ENCODE measurements at places on chromosomes 7 and 10. TPM values are rescaled to one million over a fixed set of nuclear protein-coding genes. Genes with fewer than 3 reads are reported as not detected.

Gene NDUFA5
- 81.5 TPM for total RNA-seq

- DNase-seq = no peak
Measured at GRCh38 chr7:16661924-16662323, 15.9 kb downstream of the BZW2 start.

DNA sequence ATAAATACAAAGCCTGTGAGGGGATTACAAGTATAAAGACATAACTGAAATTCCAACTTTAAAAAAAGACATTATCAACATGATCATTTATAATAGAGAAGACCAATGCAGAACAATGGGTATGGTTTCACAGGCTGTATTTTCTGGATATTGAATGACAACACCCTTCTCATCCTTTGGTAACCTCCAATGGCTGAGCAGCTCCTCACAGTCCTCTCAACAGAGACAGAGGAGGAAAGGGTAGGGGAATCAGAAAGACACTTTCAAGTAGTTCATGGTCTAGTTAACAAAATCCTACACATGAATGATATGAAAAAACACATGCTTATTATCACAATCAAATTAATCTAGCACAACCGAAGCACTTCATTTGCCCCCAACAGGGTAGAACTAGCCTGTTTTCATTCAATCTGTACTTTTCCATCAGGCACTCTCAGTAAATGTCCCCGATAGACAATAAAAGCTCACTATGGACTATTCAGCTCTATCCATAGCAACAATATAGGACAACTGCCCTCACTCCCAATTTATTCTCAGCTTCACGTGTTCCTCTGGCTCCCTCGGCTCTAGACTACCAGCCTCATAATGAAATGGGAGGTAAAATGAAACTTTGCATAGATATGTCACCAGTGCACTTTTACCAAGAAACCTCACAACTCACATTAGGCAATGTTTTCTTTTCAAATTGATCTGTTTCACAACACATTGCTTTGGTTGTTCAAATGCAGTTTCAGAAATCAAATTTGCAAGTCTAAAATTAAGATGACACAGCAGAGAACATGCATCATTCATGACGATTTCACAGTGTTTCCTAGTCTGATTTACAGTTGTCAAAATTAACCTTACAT lies 211.4 kb downstream of the THSD7A start:
- no peak for DNase-seq

GRCh38 chr7:66558660-66559465 lies 69.8 kb upstream of the KCTD7 start:
- DNase-seq = no peak

Gene KAZALD1
- 3.4 TPM for total RNA-seq

DNA sequence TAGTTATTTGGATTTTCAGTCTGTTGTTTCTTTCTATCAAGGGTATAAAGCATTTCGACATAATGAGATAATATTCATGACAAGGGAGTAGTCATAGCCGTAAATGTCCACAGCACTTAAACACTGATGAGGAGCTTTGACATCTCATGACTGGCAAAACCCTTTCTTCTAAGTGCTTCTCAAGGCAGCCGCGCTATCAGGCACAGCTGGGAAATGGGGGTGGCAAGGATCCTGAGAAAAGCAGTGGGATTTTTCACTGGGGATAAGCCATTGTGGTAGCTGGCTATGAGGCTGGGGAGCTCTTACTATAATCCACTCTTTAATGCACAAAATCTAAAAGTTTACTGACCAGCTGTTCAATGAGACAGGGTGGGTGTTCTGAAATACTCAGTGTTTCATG lies 493.2 kb upstream of the KLF6 start:
- no peak for DNase-seq

- DNase-seq = no peak
Measured at GRCh38 chr10:110009736-110010475, 2.1 kb downstream of the ADD3 start.

GRCh38 chr10:115980470-115980869 lies 292.5 kb downstream of the GFRA1 start:
- no peak for DNase-seq

Gene TCAF2
- total RNA-seq = 14.3 TPM

DNA sequence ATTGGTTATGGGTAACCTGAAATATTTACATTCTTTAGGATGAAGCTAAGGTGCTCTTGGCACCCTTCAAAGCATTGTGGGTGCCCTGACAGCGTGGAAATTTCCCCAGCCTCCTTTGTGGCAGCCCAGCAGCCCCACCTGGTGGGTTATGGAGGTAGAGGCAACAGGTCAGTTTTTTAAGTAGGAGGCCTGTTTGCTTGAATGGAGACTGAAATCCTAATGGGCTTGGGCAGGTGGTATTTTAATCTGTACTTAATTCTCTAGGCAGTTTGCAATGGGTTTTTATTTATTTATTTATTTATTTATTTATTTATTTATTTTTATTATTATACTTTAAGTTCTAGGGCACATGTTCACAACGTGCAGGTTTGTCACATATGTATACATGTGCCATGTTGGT lies 139.4 kb downstream of the EPC1 start:
- DNase-seq = no peak

DNA sequence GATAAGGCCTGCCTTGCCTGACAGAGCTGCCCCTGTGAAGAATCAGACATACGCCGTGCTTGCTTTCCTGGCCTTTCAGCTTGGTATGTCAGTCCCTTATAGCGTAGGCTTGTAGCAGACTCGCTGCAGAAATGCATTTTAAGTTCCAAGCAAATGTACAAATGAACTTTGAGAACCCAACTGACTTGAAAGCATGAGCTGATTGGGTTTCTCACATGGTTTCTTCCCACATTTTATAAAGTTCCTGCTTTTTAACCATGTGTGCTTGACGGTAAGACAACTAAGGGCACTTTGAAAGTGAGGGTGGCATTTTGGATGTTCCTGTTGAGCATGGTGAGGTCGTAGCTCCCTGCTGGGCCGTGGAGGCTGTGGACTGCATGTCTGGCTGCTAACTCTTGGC lies 62.6 kb downstream of the CCNY start:
- no peak for DNase-seq

Gene UNCX
- total RNA-seq = not detected

DNA sequence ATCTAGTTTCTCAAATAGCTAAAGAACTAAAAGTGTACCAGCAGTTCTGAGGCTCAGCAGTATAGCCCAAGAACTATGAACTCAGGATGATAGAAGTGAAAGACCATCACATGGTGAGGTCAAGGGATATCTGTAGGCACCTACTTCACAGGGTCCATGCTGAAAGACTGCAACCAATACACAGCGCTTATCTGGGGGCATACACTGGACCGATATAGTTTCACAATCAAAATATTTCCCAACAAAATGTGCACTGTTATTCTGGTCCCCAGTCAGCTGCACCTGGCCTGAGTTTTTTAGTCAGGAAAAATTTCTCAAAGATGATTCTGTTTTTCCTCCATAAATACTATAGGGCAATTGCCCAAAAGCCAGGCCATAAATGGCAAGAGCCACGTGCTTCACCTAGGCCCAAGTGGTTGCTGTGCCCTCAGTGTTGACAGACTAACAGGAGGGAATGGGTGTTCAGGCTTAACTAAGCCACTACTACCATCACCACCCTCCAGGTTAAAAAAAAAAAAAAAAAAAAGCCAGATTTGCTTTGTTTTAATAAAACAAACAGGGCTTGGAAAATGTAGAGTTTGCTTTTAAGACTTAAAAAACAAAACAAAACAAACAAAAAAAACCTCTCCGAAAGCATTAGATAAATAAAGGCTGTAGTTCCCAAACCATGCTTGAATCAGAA lies 58.5 kb downstream of the OGDH start:
- no peak for DNase-seq
